ENCODE measurements at places on chromosomes 2 and 18. TPM values are rescaled to one million over a fixed set of nuclear protein-coding genes. Genes with fewer than 3 reads are reported as not detected.

DNA sequence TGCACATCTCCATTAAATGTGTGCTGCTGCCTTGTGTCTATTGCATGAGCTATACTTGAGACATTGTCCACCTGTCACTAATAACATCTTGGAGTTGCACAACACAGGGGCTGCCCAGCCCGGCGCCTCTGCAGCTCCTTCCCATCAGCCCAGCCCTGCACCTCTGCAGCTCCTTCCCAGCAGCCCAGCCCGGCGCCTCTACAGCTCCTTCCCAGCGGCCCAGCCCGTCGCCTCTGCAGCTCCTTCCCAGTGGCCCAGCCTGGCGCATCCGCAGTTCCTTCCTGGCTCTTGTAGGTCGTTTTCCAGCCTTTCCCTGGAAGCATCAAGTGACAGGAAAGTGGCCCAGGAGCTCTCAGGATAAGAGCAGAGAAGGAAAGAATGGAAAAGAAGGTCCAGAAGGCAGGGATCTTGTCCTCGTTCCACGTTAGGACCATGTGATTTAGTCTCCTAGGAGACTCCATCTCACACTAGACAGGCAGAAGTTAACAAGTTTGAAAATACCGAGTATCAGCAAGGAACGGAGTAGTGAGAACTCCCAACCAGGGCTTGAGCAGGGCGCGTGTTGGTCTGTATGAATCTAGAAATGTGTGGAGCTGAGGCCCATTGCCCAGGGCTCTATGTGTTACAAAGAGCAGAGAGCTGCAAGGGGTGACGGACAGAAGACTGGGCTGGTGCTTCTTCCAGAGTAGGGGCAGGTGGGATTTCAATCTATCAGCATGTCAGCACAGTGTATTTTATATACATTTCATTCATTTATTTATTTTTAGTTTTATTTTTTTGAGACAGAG is 115.7 kb upstream of the TPO start:
- no peak for DNase-seq

DNA sequence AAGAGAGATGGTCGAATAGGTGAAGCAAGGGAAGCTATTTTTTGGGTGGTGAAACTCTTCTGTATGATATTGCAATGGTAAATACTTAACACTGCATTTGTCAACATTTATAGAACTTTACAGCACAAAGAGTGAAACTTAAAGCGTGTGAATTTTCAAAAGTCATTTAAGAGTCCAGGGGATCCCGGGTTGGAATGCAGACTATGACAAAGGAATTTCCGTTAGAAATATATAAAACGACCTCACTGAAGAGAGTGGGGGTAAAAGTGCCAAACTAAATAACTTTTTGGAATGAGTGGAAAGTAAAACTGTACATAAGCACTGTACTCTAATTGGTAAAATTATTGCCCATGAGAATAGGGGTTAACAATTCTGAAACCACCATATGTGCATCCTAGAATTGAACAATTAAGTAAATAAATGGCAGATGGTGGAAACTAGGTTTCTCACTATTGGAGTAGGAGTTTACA is 191.0 kb upstream of the FN1 start:
- no peak for DNase-seq

DNA sequence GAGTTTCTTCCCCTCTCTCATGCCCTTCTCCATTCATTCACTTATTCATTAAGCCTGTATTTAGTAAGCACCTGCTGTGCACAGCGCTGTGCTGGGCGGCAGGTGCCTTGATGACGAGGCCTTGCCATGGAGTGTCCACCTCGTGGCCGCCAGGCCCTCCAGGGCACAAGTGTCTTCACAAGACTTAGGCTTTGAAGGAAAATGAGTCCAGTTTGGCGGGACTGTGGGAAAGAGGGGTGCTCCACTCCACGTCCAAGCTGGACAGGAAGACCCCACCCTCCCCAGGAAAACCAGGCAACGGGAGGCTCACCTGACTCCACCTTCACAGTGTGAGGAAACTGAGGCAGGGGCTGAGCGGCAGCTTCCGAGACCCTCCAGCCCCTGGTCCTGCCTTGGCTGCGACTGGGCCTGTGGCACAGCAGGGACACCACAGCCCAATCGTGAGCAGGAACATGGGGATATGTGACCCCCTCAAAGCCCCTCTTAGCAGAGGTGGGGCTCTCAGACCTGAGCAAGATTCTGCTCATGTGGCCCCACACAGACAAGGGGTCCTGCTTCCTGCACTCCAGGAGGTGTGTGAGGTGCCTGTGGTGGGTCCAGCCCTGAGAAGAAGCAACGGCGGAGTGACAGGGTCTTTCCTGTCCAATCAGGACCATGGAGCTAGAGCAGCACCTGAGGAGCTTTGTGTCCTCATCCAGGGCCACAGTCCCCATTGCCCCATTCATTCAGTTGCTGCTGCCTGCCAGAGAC is 110.3 kb upstream of the ODC1 start:
- no peak for DNase-seq

DNA sequence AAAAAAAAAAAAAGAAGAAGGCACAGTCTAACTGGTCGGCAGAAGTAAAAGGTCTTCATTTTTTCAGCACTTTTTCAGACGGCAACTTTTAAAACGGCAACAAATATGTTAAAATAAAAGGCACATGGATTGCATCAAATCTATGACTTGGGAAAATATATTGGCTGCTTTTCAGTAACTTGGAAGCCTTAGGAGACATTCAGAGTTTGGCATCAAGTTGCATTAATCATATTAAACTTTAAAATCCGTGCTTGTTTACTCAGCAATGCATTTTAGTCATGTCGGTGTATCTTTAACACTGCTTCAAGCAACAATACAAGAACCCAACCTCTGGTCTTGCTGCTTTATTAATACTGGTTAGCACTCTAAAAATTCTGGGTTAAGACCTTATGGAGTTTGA is 111.1 kb downstream of the MEP1B start:
- DNase-seq: no peak

DNA sequence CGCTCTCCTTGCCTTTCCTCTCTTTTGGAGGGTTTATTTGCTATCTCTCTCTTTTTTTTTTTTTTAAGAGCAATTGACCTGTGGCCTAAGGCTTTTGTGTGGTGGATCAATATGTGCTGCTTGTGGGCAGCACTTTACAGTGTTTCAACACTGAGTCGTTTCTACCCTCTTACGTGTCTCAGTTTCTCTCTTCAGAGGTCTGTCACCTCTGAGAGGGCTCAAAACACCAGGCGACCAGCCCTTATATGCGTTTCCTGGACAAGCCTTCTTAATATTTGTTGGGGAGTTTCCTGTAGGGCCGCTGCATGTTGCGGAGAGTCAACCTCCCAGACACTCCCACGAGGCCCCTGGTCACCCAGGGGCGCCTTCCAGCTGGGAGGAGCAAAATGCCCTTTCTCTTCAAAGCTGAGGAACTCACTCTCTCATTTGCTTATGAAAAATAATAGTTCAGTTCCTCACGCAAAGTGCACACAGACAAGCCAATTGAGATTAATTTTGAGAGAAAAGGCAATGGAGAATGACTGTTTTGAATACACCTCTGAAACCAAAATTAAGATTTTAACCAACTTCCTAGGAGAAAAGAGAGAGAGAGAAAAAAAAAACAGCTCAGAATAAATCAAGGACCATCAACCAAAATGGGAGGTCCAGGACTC is 96.3 kb upstream of the B3GNT2 start:
- DNase-seq: no peak

DNA sequence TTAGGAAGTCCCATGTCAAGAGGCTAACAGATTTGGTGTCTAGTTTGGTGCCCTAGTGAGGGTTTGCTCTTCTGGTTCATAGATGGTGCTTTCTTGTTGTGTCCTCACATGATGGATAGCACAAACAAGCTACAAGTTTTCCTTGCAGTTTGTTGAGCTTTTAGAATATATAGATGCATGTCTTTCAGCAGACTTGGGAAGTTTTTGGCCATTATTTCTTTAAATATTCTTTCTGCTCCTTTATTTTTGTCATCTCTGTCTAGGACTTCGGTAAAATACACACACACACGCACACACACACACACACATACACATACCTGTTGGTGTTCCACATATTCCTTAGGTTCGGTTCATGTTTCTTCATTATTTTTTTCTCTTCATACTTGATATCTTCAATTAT is 81.5 kb upstream of the TEX51 start:
- no peak for DNase-seq

- DNase-seq: no peak
These were observed 12.9 kb upstream of the C2orf74 start for GRCh38 chr2:61149074-61149473.

DNA sequence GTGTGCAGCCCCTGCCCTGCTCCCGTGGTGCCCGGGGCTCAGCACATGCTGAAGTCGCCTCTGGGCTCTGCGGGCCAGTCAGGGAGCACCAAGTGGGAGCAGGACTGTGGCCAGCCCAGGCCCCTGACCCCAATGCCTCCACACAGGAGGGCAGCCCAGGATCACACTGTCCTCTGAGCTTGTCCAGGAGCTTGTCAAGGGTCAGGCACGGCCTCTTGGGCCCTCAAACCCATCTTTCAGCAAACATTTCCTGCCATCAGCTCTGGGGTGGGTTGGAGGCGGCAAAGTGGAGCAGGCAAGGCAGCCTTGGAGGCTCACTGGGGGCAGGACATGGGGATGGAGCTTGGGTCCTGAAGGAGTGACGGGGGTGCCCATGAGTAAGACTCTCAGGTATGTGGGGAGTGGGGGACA is 10.3 kb downstream of the SNED1 start:
- DNase-seq: no peak

DNA sequence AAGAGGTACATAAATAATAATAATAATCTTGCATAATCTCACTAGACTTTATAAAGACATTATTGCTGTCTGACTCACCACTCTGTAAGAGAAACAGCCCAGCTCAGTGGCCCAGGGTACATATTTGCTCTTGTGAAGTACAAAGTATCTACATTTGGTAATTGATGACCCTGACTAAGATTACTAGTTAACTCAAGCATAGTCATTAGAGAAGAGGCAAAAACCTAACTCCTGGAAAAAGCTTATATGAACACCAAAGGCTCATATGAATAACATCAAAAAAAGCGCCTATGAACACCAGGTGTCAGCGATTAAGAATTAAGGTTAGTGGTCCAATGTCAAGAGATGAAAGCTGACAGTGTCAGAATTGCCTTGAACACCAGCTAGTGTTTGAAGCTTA is 38.4 kb downstream of the RAD51AP2 start:
- DNase-seq: no peak

GRCh38 chr2:55837073-55837472 is 86.5 kb downstream of the EFEMP1 start:
- no peak for DNase-seq

DNA sequence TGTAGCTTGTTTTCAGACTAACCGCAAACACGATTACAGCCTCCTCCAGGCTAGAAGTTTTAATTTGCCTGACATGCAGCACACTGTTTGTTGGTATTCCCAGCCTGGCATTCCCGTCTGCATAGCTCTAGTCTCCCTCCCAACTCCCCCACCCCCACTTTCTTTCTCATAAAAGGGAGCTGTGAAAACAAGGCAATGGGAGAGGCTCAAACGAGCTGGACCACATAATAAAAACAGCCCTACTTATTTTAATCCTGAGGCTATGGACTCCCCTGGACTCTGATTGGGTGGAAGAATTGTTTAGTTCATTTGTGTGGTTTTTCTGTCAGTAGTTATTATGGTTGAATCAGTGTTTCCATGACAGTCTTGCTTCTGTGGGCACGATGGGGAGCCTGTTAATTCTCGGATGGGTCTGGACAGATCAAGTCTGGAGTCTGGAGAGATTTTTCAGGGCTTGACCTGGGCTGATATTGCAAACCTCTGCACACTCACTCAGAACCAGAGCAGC is 1.2 kb downstream of the STON1 start:
- no peak for DNase-seq

DNA sequence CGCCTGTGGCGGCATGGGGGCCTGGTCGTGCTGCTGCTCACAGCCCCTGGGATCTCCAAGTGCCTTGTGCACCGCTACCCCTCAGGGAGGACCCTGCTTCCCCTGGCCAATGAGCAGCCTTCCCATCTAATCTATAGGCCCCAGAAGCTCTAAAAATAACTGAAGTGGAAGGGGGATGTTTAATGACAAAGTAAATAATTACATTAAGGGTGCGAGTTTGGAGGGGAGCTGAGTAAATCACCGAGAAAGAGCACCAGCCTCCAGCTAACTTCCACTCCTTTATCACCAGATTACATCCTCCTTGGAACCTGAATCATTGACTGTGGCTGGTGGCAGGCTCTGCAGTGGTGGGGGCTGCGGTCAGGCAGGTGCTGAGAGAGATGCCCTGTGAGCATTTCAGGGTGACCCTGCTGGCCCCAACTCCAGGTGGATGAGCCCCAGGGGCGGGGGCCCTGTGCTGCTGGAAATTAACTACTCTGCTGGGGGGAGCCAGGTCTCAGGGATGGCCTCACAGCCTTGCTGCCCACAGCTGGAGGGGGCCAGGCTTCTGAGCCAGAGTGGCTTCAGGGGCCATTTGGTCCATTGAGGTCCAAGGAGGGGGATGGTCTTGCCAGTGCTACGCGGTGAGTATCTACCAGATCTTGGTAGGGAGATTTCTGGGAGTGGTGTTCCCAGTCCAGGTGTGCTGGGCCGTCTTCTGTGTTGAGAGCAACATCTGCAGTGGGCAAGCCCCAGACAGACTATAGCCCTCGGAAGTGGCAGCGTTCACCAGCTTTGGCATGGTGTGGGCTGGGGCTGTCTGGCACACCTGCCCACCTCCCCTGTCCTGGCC is 74.2 kb downstream of the GLI2 start:
- no peak for DNase-seq

GRCh38 chr18:68467957-68468356 is 247.0 kb downstream of the TMX3 start:
- DNase-seq: no peak

DNA sequence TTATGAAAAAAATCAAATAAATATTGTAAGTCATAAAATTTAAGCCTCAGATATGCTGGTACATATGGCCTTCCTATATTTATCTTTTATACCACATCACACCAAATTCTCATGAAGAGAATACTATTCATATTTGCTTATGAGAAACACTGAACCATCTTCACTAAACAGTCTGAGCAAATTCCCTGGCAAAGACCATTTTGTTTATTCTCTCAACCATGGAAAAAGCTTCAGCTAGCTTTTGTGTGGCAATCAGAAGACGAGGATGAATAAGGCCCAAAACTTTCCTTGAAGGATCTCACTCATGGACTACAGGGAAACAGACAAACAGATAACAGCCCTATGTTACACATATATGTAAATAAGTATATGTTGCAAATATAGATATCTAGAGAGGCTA is 252.1 kb downstream of the TMX3 start:
- no peak for DNase-seq

DNA sequence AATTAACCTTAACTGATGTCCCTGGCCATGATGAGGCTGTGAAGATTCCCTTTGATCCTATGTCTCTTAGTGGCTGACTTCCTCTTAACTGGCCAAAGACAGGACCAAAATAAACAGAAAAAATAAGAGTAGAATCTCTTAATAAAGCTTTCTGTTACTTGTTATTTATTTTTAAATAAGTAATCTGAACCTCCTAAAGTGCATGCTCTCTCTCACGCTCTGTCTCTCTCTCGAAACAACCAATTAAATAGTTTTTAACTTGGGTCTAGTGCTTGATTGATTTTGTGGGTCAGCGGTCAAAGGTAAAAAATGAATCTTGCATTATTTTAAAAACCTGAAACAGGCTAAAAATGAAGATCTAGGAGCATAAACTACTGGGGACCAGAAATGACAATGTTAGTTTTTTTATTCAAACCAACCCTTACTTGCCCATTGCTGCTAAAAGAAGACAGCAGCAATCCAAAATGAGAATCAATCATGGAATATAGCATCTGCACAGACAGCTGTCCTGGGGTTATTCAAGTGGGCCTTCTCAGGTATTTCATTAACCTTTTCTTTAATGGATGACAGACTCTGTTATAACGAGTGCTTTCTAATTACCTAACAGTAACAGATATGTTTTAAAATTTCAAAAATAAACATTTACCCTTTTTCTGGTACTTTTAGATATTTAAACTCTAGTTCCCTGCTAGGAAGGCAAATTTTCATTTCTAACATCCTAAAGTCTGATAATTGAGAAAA is 11.2 kb downstream of the GAREM1 start:
- no peak for DNase-seq

SPHKAP gene
- 14.6 TPM for polyA plus RNA-seq

TEX44 gene
- polyA plus RNA-seq: not detected

CNRIP1 gene
- polyA plus RNA-seq: 12.8 TPM
